Progenitor cell of endocrine pancreas (in vitro differentiated cells): ENCODE measurements at places on chromosomes 2 and 18. TPM values are rescaled to one million over a fixed set of nuclear protein-coding genes. Genes with fewer than 3 reads are reported as not detected.

DNA sequence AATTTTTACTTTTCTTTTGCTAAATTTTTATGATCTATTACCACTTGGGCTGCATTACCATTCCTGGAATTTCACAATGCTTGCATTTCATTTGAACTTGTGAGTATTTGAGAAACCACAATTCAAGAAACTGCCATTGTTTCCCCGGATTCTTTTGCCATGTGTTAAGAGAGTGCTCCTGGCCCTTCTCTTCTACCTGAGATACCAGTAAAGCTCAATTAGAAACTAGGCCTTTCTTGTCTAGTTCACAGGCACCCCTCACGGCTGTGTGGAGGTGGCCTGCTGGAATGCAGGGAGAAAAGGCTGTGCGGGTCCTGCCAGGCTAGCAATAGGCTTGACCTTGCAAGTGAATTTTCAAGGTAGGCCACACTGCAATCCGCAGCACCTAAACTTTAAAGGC, 40.8 kb downstream of the ZEB2 start:
- no peak for DNase-seq

- DNase-seq: no peak
Observed at GRCh38 chr2:109402180-109402579, 211.6 kb downstream of the SEPTIN10 start.

DNA sequence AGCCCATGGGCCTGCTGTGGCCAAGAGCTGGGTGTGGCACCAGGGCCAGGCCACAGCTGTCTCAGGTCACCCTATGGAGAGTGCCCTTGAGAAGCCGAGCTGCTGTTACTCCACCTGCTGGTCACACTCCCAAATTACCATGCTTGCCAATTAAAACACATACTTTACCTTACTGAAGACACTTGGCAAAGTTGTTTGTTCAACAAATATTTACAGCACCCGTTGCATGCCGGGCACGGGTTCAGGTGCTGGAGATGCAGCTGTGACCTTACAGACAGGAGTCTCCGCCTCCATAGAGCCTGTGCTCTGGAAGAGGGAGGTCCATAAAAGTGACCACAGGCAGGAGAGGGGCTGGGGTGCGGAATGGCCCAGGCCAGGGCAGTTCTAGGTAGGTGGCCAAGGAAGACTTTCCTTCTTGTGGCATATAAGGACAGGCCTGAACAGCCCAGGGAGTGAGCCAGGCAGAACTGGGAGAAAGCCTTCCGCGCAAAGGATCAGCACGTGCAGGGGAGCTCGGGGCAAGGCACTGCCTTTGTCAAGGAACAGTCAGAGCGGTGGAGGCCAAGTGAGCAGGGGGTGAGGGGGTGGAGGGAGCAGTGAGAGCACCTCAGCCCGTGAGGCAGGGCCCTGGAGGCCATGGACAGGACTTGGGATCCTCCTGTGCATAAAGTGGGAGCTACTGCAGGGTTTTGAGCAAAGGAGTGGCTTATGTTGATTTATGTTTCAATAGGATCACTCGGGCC, 23.6 kb upstream of the RBM44 start:
- DNase-seq: peak; percentile 48

- DNase-seq: no peak
Observed at GRCh38 chr2:234841321-234842015, 110.3 kb upstream of the SH3BP4 start.

DNA sequence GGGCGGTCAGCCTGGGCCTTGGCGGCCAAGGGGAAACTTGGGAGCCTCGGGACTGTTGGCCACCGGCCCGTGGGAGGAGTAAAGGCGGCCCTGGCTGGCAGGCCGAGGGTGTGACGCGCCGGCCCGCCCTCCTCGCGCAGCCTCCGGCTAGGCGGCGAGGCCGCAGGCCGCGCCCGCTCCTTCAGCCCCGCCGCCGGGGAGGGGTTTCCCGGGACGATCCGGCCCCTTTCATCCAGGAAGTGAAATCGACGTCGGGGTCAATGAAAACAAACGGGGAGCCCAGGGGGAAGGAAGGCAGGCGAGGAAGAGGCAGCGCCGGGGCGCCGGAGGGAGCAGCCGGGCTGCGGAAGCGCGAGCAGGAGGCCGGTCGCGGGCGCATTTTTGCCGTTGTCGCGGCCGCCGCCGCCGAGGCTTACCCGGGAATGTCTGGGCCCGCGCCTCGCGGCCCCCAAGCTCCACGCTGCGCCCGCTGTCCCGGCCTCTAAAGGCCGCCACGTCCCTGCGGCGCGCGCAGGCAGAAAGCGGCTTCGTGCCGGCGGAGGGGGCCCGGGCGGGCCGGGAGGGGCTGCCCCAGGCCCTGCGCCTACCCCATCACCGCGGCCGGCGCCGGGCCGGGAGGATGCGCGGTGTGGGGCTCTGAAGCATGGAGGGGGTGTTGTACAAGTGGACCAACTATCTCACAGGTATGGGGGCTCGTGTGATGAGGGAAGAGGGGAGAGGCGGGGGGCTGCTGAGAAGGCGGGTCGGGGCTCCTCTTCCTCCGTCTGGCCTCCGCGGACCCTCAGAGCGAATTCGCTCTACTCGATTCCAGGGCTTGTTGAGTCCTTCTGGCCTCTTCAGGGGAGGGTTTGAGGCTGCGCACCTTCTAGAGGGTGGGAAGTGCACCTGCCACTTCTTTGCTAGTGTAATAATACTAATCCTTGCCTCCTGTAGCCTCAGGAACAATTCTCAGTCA, at the start of gene PLEKHA3:
PLEKHA3 (plus strand) TSS at position 231 of the 955 bp plus-strand sequence; CDS start at position 644, 413 bp downstream.
- peak; percentile 82 for DNase-seq

PRKRA gene
- 92.1 and 97.6 TPM in 2 replicates for total RNA-seq

- DNase-seq: no peak
Observed at GRCh38 chr2:69773206-69773605, 31.3 kb downstream of the ANXA4 start.

- no peak for DNase-seq
Observed at GRCh38 chr2:220163486-220163885, 536.1 kb downstream of the SLC4A3 start.

DNA sequence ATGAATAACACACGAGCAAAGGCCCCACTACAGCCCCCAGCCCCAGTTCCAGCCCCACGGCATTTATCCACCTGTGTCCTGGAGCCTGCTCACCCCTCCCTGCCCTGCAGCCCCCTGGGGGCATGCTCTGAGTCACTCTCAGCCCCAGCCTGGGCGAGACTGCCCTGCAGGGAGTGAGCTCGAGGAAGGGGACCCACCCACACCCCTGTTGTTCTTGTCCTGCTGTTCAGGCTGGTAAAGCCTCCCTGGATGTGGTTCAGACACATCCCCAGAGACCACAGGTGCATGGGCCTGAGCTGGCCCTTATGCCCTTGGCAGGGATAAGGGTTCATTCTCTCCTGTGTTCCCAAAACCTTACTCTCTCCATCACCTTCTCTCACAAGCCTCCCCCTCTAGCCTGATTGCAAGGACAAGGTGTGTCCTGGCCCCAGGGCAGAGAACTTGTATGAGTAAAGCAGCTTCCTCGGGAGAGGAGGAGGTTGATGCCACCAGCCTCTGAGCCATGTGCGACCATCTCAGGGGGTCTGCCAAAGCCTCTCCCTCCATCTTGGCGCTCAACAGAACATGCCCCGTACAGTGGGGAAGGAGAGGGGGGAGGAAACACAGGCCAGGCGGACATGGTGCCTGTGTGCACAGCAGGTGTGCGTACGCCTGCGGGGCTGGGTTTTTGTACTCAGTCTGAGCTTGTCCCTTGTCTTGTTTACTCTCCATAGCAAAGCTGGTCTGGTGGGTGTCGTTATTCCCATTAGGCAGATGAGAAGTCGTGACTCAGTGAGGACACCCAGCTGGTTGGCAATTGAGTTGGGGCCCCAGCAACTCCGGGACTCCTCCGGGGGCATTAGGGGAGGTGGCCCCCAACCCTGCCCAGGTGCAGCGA, 64.4 kb downstream of the CIB4 start:
- DNase-seq: no peak

DNA sequence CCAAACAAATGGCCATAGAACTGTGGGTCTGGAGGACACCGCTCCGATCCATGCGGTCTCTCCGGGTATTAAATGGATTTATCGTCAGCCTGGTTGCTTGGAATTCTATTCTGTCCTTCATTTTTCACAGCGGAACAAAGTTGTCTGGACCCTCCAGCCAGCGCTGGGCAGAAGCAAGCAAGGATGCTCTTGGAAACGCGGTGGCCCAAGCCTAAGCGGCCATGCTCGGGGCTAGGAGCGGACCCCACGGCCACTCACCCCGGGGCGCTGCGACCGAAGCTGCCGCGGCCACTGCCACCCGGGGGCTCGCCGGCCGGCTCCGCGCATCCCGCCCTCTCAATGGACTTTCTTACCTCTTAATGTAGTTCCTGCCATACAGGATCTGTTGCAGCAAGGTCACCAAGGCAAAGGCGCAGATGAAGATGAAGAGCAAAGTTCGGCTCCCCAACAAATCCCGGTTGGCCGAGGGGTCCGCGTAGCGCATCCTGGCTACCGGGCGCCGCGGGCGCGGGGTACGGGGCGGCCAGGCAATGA, 761 bp downstream of the ST8SIA5 start:
- DNase-seq: no peak

GRCh38 chr2:9873337-9873736, 30.1 kb downstream of the TAF1B start:
- DNase-seq: no peak

- DNase-seq: no peak
Observed at GRCh38 chr18:12946549-12947284, 1.1 kb upstream of the SEH1L start.

GRCh38 chr2:66082581-66082980, 352.3 kb upstream of the MEIS1 start:
- DNase-seq: no peak

DNA sequence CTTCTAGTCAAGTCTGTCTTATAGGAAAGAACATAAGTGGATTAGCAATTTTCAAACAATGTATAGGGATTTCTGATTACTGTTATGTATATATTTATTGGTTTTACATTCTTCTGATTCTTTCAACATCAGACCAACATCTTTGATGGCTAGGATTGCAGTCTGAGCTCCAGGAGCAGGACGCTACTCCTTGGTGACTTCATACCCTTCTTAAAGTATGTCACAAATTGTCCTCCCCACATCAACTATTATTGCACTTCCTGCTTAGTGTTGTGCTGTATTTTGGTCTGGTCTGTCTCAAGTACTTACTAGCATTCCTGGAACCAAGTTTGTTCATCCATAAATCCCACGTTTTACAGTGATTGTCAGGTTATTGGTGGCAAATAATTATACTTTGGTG, 49.0 kb downstream of the MAP2 start:
- no peak for DNase-seq

KCNG2 gene
- total RNA-seq: not detected in 2 replicates

GRCh38 chr2:98489971-98490962, 45.6 kb downstream of the INPP4A start:
- DNase-seq: no peak

DNA sequence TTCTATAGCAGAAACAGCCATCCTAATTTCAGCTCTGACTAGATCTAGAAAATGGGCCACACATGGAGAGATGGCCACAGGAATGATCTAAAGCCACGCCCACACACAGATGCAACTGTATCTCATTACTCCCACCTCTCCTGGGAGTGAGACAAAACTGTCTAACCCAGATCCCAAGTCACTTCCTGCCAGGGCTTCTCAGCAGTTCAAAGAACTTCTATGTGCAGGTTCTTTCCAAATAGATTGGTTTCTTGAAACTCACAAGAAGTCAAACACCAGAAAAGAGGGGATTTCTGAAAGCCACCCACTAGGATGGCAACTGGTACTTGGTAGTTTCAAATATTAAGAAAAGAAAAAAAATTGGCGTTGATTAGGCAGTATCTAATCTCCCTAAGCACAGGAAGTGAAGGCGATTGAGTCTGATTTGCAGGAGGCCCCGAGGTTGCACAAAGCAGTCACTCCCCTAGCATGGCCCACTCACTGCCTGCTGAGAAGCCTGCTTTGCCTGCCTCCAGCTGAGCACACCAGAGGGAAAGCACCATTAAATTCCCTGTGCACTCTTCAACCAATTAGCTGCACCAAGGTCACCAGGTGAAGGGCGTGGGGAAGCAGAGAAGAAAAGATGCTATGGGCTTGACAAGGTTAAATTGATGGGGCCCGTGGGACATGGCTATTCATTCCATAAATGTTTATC, 51.1 kb downstream of the PAPOLG start:
- no peak for DNase-seq

- peak; percentile 83 for DNase-seq
Observed at GRCh38 chr18:903701-904100, 970 bp upstream of the ADCYAP1 start.

STARD6 gene
- total RNA-seq: not detected in 2 replicates

DNA sequence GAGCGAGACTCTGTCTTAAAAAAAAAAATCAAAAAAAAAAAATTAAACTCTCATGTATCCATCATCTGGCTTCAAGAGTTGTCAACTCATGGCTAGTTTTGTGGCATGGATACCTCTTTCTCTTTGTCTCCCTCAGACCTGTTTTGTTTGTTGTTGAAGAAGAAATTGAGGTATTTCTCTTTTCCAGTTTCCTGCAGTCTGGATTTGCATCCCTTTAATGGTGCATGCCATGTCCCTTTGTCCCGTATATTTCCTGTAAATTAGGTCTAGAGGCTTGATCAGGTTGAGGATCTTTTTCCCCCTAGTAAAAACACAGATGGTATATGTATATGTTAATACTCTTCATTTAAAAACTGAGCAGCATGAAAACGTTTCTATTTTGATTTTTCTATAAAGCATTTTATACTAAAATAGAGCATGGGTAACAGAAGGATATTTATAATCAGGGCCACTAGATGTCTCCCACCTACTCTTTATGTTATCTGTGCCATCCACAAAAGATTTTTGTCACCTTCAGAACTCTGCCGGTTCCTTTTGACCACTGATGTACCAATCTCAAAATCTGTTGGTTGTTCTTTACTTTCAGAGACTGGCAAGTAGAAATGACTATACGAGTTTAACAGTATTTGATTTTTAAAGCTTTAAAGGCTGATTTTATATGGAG, 80.1 kb downstream of the GALNT1 start:
- DNase-seq: no peak

GRCh38 chr2:225494100-225494459, 94.6 kb downstream of the NYAP2 start:
- DNase-seq: no peak

KIF5C gene
- 26.8 and 27.3 TPM in 2 replicates for total RNA-seq

FOXI3 gene
- total RNA-seq: 0.57 and 0.98 TPM in 2 replicates

DNA sequence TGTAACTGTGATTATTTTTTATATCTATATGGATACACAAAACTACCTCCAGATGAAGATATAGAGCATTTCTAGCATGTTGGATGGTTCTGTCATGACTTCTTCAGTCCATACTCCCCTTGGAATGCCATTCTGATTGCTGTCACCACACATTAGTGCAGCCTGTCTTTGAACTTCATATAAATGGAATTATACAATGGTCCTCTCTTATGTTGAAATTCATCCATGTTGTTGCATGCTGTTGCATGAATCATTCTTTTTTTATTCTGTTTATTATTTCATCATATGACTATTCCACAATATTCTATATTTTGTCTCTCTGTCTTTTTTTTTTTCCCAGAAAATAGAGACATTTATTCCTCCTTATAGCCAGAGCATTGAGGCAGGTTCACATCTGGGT, 74.1 kb downstream of the OSBPL6 start:
- DNase-seq: no peak

FAM237A gene
- total RNA-seq: not detected in 2 replicates

DNA sequence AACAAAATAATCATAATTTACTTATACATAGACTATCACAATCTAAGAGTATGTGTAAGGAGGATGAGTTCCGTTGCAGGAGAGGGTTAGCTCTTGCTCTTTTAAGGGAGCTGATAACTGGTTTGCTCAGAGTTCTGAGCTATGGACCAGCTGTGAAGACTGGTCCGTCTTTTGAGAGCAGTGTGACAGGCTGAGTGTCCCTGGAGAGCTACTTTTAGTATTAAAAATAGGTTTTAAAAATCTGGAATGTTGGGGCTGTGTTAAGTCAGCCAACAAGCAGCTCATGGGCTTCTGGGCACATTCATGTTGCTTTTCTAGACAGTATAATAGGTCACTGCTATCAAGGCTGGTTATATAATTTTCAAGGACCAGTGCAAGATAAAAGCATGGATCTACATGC, 41.5 kb upstream of the TMEM131 start:
- no peak for DNase-seq

GRCh38 chr2:179898873-179899272, 37.5 kb upstream of the ZNF385B start:
- no peak for DNase-seq
